Activated CD8-positive, alpha-beta memory T cell treated with anti-CD3 and anti-CD28 coated beads for 1 hour (primary cell): ENCODE measurements at places on chromosomes 1 and 21.

DNA sequence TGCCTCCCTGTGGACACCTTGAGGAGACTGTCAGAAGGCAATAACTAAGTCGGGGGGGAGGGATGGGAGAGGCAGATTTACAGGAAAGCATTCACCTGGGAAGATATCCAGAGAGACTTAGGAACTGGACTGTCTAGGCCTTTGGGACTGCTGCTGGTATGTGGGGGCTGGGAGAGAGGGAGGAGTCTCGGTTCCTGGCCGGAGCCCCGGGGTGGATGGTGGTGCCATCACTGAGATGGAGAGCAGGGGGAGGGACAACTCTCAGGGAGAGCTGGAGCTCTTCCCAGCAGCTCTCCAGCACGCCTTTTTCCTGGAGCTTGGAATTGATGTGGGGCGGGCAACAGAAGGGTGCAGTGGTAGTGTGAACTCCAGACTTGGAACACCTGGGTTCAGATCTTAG, 22.1 kb downstream of the PTPRF start:
- DNase-seq = no peak

DNA sequence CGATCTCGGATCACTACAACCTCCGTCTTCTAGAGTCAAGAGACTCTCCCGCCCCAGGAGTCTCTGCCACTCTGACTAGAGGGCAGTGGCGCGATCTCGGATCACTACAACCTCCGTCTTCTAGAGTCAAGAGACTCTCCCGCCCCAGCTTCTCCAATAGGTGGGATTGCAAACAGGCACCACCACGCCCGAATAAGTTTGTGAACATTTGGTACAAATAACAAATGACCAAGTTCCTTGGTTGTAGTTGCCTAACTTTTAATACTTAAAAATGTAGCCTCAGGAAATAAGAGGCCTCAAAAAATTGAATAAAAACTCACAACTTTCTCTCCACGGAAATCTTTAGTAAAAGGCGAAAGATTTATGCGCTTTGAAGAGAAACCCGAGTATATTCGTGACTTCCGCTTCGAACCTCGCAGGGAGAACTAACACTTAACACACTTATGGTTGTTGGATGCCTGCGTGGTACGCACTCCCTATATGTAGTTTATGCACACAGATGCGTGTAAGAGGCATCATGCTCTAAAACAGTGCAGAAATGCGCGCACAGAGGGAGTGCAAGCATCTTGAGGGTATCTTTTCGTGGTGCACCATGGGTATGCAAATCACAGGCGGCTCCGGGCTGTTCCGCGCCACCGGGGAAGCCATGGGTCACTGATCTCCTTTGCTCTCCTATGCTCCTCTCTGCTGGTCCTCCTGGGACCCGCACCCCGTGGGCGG, 11.4 kb downstream of the BTBD19 start:
- DNase-seq = peak; percentile 60

- no peak for DNase-seq
Measured at GRCh38 chr1:183609759-183610452, 19.6 kb upstream of the NCF2 start.

- DNase-seq = no peak
Measured at GRCh38 chr1:3743421-3743820, 8.8 kb upstream of the CCDC27 start.

DNA sequence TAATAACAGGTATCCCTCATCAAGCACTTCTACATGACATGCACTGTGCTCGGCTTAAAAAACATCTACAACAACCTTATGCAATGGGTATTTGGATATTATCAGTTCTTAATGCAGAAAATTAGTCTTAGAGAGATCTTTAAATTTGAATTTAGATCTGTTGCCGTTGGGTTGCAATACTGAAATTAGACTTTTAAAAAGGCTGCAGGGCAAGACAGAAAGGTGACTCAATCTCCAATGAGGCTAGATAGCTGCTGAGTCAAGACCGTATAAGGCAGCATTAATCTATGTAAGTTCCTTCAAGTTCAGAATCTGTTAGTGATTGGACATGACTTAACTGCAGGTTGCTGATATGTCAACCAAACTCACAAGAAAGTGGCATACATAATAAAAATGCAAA, 37.3 kb downstream of the OLFM3 start:
- no peak for DNase-seq

- DNase-seq = no peak
Measured at GRCh38 chr1:234598974-234599616, 10.9 kb downstream of the IRF2BP2 start.

- no peak for DNase-seq
Measured at GRCh38 chr1:16605532-16606505, 7.5 kb downstream of the NBPF1 start.

- DNase-seq = no peak
Measured at GRCh38 chr1:201501812-201502510, 5.0 kb downstream of the CSRP1 start.

DNA sequence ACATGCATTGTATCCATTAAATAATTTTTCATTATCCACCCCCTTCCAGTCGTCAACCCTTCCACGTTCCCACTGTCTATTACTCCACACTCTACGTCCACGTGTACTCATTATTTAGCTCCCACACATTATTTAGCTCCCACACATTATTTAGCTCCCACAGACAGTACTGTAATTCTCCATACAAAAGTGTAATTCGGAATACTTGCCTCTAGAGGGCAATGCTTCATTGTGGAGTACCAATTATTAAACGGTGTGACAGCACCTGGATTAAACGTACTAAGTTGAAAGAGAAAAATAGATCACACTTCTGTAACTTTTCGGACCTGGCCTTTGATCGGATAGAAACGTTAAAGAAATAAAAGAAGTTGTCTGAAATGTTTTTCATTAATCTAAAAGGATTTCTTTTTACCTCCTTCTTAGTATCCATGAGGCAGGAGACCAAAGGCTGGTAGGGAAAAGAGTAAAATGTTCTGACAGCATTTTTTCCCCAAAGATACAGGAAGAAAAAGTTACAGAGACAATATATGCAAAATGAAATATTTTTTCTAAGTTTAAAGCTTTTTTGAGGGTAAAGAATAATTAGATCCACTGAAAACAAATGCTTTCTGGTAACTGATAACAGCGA, 99.2 kb downstream of the LHX8 start:
- no peak for DNase-seq

- no peak for DNase-seq
Measured at GRCh38 chr1:44784094-44785028, 3.6 kb downstream of the BEST4 start.

DNA sequence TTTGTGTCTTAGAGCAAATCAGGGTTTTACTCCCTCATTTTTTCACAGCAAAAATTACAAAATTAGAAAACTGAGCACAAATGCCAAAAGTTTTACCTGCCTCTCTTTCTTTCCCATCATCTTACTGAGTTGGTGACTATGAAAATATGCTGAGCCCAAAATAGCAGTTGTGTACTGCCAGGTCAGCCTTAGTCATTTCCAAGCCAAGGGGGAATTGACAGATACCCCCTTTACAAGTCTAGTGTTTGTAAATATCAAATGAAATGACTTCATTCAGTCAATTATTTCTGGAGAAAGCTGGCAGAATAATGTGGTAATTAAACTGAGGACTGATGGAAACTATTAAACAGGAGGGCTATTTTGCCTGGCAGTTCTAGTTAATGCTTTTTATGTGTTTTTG, 11.4 kb upstream of the GORAB start:
- no peak for DNase-seq

DNA sequence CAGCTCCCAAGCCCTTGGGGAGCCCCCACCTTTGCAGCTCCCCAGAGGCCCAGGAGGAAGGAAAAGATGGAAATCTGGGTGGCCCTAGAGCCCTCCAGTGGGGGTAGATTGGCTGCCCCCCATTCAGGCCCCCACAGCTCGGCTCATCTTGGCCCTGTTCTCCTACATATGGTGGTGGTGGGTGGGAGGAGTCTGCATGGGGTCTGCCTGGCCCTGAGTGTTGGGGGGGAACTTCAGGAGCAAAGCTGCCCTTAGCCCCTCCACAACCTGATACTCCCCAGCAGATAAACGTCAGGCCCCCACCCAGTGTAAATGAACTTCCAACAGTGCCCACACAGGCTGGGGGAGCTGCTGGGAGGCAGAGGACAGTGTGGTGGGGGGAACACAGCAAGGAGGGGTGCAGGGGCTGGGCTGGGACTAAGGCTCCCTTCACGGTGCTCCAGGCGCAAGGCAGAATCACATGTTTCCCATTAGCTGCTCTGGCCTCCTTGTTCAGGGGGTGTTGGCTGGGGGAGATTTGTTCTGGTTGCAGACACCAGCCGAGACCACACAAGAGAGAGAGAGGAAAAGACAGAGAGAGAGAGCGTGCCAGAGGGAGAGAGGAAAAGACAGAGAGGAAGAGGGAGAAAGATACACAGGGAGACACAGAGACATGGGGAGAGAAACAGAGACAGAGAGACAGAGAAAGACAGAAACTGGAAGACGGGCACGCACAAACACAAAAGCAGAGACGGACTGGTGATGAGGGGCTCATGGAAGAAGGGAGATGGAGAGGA, 42.6 kb downstream of the AHDC1 start:
- no peak for DNase-seq

GRCh38 chr1:77100875-77101274, 118.4 kb downstream of the PIGK start:
- DNase-seq = no peak

DNA sequence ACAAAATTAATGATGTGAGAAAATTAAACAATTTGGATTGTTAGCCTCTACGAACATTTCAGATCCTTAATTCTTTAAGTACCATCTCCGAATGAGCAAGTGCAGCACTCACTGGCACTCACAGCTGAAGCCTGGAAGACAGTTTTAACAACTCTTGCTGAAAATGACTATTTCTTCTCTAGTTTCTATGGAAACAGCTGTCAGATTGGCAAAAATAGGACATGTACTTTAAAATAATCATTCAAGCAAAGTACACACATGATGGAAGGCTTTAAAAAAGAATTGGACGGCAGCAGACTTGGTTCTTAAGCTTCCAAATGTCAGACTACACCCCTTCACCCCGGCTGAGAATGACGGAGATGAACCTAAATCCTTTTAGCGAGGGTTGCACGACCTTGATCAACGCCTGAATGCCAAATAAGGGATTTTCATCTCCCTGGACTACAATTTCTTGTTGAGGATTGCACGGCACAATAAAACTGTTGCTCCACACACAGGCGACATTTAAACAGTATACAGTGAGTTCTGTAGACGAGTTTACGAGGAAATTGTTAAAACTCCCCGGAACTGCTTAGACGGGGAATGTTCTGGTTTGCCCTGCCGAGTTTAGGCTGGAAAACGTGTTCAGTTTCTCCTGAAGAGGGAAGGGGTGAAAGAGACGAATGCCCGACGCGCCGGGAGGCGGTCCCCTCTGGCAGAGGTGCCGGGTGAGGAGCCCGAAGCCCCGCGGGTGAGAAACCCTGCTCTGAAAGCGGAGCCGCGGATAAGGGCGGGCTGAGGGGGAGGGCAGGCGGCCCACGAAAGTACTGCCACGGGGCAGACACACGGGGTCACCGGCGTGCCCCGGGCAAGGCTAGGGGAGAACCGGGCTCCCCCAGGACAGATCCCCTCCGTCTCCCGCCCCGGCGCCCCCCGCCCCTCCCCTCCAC, 671 bp downstream of the OMA1 start:
- DNase-seq = peak; percentile 37

DNA sequence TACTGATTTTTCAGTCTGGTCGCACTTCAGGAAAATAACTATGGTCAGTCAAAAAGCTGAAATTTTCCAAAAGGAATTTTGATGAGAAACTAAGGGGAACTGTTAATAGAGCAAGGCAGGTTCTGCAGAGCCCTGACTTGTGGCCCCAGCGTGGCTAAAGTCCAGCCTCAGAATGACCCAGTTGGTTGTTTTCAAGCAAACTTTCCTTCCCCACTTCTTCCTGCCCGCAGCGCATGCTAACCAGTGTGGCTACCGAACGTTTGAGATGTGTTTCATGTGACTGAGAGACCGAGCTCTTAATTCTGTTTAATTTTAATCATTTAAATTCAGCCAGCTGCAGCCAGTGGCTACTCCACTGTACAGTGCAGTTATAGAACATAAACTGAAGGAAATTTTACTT, 6.2 kb upstream of the IL10RB start:
- DNase-seq = no peak

DNA sequence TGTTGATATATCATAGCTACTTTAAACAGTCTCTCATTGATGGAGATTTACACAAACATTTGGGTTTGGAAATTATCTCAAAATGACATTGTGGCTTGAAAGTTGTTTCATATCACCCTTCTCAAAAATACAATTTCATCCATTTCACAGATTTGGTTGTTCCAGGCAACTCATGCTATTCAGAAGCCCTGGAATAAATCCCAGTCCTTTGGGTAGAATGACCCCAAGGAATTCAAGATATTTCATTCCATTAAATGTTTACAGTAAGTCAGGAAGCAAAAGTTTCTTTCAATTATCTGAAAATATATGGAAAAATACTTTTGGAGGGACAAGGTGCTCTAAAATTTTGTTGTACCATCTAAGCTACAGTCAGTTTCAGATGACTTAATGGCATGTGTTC, 27.1 kb downstream of the MPZL1 start:
- no peak for DNase-seq

DNA sequence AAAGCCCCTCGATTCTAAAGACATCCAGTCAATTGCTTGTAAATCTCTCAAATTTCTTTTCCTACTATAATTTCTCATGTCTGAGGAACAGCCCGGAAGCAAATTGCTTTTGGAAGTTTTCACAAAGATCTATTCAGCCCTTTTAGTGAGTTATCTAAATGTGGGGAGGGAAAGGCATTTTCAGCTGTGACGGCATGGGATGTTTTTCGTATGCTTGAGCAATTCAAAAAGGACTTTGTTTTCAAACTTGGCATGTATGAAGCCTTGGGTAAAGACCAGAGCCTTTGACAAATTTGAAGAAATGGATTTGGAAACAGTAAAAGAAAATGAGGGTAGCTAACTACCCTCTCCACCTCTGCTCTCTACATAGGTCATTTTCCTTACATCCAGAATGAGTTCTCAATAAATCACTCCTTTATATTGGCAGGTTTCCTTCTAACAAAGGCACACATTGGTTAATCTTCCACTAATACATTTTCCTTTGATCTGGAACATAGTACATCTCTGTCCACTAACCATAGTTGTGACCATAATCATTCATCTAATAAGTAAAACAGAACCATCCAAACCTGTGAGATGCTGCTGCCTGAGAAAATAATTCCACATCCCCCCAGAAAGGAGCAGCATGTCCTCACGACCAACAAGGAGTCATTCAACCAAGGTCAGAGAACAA, 66.1 kb upstream of the ADAM30 start:
- DNase-seq = no peak

- DNase-seq = no peak
Measured at GRCh38 chr1:205589618-205590456, 42.0 kb downstream of the ELK4 start.

DNA sequence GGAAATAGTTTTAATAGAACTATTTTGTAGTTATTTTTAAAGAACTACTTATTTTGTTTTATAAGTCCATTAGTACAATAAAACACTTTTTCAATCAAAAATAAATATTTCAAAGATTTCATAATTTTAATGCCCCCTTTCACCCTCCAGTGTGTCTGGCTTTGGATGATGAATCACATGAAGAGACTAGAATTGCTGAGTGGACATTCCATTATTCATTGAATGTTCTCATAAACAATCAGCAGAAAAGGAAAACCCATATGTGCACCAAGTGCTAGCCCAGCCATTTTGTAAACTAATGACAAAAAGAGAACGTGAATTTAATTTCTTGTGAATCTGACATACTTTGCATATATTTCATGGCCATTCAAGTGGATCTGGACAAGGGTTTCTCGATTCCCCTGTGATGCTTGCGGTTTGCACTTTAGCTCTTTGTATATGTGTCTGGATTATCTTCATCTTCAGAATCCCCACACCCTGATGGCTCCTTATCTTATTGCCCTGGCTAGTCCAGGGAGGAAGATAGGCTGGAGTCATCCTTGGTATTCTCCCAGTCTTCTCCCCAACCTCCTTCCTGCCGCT, 20.7 kb upstream of the CHIA start:
- no peak for DNase-seq

- DNase-seq = no peak
Measured at GRCh38 chr1:31181515-31182343, 58.0 kb downstream of the NKAIN1 start.
